ENCODE measurements at places on chromosomes 3 and 15.

DNA sequence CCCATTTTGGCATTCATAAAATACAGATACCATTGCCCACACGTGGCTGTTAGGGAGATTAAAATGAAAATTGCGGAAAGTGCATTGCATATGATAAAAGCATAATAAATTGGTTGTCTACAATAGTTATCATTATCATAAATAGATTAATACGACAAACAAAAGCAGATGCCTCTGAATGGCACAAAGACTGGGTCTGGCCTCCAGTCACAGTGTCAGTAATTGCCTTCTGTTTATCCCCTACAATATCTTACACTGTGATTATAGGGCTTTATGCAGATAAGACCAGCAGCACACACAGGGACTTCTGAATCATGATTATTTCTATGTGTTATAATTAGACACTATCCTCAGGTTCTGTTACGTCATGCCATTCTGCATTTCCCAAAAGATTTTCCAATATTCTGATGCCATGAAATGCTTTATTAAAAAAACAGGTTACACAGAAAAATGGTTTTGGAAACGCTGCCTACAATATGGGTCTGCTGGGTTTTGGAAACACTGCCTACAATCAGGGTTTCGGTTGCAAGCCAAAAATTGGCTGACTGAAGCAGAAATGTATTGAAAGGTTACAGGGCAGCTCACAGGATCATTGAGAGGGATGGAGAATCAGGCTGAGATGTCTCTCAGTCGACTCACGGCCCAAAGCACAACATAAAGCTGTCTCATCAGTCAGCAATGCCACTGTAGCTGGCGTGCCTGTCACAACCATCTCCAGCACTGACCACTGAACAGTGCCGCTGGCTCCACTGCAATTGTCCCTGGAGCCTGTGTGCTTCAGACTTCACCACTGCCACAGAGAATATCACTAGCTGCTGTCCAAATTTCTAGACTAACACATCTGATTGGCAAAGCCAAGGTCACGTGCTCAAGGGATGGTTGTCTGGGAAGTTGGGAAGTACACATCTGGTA lies 248.1 kb downstream of the ERC2 start:
- DNase-seq: no peak

GRCh38 chr3:29889215-29889614 lies 608.3 kb downstream of the RBMS3 start:
- no peak for DNase-seq

- DNase-seq: no peak
These were observed 164.0 kb downstream of the IL20RB start for GRCh38 chr3:137121704-137122314.

DNA sequence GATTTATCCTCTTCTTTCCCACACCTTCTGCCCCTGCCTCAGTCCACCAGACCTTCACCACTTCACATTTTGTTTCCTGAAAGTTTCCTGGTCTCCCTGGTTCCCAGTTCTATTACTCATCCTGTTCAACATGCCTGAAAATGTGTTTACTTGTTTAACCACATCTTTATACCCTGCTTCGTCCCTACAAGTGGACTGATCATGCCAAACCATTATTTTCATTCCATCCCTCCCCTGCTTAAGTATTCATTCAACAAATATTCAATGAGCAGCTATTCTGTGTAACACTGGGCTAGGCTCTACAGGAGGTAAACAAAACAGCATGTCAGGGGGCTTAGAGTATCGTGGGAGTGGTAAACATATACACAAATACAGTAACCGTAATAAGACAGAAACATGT lies 5.5 kb downstream of the MYO5A start:
- DNase-seq: no peak

GRCh38 chr3:179149406-179149867 lies 1.3 kb downstream of the PIK3CA start:
- no peak for DNase-seq

DNA sequence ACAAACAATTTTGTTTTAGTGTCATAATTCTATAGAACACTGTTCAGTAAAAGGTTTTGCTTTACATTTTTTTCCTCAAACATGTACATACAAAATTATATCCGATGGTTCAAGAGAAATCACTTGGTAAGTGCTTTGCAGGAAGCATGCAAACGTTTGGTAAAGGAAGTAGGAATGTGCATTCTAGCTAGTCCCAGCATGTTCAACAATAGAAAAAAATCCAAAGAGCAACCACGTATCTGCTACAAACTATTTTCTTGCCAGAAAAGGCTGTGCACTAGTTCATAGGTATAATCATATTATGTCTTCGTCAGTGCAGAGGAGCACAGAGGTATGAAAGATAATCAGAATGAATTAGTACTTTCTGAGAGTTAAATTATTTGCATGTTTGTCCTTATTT lies 58.0 kb downstream of the GPR160 start:
- DNase-seq: no peak

All from stimulated activated CD8-positive, alpha-beta memory T cell treated with anti-CD3 and anti-CD28 coated beads, Interleukin-7, amount 100 ng/mL, for 1 hour (primary cell).